ENCODE measurements at places on chromosomes 1 and 21.

DNA sequence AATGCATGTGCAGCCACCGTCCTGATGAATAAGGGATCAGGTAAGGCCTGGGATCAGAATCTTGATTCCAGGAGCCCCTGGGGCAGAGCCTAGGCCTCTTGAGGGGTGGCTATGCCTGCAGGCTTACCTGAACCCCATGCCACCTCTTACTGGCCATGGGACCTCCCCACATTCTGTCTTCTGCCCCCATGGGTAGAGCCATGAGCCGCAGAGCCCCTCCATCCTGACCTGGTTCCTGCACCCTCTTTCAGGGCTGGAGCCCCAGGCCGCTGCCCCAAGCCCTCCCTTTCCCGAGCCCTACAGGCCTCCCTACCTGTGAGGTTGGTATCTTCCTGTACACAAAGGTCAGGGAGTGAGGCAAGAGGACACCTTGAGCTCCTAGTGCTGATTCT lies 120.8 kb downstream of the DMRTB1 start:
- peak; percentile 6 for DNase-seq

GRCh38 chr1:54014009-54014629 lies 3.9 kb downstream of the LDLRAD1 start:
- DNase-seq = no peak

DNA sequence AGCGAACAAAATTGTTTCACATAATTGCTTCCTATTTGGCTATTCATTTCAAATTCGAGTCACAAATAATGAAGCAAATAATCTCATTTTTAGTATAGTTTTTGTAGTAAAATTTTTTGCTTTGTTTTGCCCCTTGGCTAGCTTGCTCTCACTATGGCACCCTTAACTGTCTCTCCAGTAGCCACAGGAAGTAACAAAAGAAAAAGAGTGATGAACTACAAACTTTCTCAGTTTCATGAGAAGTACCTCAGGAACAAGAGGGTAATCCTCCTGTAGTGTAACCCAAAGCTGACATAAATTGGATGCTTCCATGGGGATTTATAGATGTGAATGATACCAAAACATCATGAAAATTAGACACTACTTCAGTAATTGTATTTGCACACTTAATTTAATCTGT lies 242.9 kb downstream of the BARHL2 start:
- no peak for DNase-seq

- DNase-seq = no peak
Observed at GRCh38 chr1:26907071-26907917, 6.5 kb downstream of the NR0B2 start.

- no peak for DNase-seq
Observed at GRCh38 chr1:165857046-165857801, 29.8 kb downstream of the UCK2 start.

DNA sequence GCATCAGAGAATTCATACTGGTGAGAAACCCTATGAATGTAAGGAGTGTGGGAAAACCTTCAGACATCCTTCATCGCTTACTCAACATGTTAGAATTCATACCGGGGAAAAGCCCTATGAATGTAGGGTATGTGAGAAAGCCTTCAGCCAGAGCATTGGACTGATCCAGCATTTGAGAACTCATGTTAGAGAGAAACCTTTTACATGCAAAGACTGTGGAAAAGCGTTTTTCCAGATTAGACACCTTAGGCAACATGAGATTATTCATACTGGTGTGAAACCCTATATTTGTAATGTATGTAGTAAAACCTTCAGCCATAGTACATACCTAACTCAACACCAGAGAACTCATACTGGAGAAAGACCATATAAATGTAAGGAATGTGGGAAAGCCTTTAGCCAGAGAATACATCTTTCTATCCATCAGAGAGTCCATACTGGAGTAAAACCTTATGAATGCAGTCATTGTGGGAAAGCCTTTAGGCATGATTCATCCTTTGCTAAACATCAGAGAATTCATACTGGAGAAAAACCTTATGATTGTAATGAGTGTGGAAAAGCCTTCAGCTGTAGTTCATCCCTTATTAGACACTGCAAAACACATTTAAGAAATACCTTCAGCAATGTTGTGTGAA lies 12.8 kb downstream of the ZFP69B start:
- DNase-seq = no peak

DNA sequence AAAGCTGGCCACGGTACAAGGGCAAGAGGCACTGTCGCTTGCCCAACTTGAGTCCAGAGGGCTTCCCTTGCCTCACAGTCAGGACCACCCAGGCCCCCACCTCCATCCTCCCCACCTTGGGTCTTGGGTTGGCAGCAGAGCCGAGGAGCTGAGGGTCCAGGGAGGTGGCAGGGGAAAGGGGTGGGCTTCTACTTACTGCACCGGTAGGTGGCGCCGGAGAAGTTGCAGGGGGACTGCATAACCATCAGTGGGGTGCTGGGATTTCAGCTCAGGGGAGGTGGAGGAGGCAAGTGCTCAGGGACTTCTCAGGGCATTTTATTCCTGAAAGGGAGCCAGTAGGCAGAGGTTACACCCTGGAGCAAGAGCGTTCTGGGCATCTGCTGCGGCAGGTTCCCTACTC lies 44.0 kb downstream of the TRIM62 start:
- DNase-seq = peak; percentile 40

- no peak for DNase-seq
Observed at GRCh38 chr1:9371391-9371935, 78.8 kb downstream of the SPSB1 start.
